ENCODE measurements at places on chromosomes 6 and 20.

DNA sequence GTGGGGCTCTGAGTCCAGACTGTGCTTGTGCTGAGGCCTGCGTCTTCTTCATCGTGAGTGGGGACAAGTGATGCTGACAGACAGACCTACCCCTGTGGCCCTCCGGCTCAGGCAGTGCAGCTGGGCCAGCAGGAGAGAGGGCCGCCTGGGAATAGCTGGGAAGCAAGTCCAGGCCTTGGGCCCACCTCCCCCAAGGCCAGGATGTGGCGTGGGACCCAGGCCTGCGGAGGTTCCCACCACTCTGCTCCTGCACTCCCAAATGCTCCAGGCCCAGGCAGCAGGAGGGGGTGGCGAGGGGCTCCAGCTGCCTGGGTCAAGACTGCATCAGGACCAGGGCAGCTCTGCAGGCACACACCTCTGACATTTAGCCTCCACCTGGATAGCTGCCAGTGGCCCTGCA is 38.3 kb downstream of the DAAM2 start:
- DNase-seq, result no peak

DNA sequence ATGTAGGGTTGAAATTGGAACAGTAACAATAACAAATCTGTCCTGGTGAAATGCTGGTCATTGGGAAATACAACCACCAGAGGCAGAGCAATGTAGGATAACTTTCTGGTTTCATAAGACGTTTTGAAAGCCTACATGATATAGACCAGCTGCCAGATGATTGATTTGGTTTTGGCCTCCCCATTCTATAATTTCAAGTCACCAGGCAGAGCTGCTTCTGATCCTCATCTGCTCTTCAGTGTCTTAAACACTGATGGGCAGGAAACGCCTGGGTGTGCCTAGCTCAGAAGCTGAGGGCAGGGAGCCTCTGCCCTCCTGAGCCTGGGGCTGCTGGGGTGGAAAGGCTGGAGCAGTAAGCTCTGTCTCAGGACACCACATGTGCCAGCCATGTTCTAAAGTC is 24.5 kb downstream of the DHX35 start:
- DNase-seq, result no peak

DNA sequence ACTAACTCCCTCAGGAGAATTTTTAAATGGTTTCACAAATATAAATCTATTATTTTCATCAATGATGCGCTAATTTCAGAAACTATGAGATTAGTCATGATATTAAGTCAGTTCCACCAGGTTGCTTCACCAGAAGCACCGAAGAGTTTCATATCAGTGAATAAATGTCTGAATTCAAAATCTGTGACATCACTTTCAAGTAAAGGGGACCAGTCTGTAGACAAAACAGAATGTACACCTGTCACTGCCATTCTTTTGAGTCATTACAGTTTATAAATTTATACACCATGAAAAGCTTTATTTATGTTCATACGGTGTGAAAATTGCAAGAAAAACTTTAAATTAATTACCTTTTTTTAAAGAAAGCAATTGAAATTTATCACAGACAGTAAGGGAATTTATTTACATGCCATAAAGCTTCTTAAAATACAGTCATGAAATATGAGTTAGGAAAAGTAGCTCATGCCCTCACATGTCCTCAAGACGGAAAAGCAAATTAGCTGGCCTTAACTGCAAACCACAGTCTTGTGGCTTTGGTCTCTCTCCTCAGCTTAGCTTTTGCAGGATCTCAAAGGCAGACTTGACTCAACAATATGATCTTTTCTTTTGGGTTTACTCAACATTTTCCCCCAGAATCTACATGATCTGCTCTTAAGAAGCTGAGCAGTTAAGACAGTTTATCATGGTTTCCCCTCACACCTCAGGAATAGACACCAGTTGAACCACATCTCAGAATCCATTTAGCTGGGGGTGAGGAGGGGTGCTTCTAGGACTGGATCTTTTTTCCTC is 177.7 kb upstream of the MCHR2 start:
- no peak for DNase-seq

DNA sequence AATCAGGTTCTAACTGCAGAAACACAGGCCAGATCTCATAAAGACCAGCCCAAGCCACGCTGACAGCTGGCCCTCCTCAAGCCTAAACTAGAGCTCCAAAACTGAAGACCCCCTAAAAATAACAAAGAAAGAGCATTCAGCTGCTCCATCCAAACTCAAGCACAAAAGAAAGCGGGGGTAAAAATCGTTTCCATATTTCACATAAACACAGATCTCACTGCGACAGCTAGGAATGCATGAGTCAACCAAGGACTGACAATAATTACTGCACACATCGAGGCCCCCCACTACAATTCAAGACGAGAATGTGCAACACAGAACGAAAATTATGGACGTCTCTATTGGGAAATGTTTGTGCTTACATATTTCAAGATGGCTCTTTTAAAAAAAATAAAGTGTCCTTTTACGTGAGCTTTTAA is 31.1 kb downstream of the CNKSR3 start:
- DNase-seq, result no peak

GRCh38 chr6:158818581-158819212 is 471 bp downstream of the EZR start:
- peak; percentile 61 for DNase-seq

DNA sequence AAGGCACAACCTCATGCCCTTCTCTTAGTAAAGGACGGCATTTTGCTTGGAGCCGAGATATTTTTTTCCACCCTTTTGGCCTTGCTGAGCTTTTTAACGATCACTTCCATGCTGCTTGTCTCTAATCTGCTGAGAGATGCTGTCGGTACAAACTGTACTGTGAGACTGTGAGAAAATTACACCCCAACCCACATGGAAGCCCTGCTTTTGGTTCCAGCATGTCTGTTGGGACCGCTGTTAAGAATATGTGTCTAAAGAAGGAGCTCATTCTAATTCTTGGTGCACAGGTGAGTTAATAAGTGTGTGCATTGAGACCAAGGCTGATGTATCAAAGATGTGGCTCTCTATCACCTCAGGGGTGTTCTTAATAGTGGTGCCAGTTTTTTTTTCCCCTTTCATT is 304.5 kb upstream of the MAP3K7 start:
- DNase-seq, result no peak
